ENCODE measurements at places on chromosomes 4 and X. TPM values are rescaled to one million over a fixed set of nuclear protein-coding genes. Genes with fewer than 3 reads are reported as not detected.

The GPM6B gene
- total RNA-seq: 65.3 TPM

The KDM5C gene
- 101 TPM for total RNA-seq

The FGFR3 gene
- 104 TPM for total RNA-seq

The SSX4 gene
- 1.6 TPM for total RNA-seq

The RPA4 gene
- total RNA-seq: 1.8 TPM

The PTTG2 gene
- total RNA-seq: not detected

The METTL14 gene
- 50.7 TPM for total RNA-seq

The EFHC2 gene
- total RNA-seq: 2.2 TPM

All from endodermal cell (in vitro differentiated cells).